ENCODE measurements at places on chromosomes 5 and 9.

DNA sequence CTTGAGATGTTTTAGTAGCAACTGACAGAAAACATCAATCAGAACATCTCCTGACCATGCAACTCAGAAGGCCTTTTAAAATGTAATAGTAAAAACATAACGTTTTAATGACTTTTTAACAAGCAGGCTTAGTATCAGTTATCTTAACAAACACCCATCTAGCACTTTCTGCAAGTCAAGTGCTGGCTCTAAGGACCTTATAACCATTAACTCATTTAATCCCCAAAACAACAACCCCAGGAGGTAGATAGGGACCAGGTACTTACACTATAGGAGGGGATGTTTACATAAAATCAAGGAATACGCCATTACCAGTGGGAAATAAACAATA is 41.8 kb downstream of the ROR2 start:
- DNase-seq: no peak

DNA sequence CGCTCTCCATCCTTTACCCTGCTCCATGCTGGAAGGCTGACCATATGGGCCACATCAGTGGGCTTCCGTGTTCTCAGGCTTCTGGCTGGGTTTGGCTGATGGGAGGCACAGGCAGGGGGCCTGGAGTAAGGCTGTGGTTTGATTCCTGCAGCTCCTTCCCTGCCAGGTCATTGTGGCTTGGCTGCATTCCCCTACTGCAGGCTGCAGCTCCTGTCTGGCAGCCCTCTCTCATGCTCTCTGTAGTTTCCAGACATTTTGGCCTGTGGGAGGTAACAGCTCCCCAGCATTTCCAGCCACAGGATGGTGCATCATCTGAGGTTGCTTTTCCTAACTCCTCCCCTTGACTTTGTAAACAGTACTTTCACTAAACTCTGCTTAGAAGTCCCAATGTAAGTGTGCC is 102.0 kb upstream of the PTPN3 start:
- DNase-seq: peak; percentile 94

- DNase-seq: no peak
Measured at GRCh38 chr5:170195961-170196360, 36.8 kb upstream of the C5orf58 start.

DNA sequence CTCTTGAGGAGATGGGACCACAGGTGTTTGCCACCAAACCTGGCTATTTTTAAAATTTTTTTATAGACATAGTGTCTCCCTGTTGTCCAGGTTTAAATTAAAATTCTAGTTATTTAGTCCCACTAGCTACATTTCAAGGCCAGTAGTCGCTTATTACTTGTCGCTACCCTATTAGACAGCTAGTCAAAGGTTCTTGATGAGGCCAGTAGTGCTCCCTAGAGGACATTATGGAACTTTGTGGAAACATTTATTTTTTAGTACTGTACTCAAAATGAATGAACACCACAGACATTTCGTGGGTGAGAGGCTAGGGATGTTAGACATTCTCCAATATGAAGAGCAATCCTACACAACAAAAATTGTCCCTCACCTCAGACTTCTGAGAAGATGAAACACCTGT is 14.4 kb upstream of the GRXCR2 start:
- DNase-seq: no peak

DNA sequence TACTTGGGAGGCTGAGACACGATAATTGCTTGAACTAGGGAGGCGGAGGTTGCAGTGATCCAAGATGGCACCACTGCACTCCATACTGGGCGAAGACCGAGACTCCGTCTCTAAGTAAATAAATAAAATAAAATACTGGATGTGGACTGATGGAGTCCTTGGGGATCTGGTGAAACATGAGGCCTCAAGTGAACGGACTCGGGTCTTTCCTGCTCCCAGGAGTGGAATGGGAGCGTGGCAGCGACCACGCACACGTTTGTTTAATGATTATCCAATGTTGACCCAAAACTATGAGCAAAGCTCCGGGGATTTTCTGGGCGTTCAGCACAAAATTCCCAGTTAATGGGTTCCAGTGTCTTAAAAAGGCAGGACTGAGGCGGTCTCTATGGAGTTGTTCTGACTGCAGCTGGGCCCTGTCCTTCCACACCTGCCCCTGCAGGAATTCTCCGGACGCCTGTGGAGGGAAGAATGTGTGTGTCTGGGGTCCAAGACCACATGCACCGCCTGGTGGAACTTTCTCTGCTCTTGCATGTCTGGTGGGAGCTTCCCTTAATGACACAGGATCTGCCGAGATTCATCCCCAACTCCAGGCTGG is 26.6 kb downstream of the NEK6 start:
- DNase-seq: no peak

GRCh38 chr9:114709636-114710035 is 27.6 kb upstream of the TEX48 start:
- DNase-seq: no peak

GRCh38 chr9:124209279-124209678 is 48.5 kb upstream of the NEK6 start:
- DNase-seq: no peak

- DNase-seq: peak; percentile 2
Measured at GRCh38 chr9:122897969-122898368, 7.2 kb downstream of the RC3H2 start.

GRCh38 chr5:154768207-154768606 is 13.0 kb downstream of the LARP1 start:
- DNase-seq: no peak

DNA sequence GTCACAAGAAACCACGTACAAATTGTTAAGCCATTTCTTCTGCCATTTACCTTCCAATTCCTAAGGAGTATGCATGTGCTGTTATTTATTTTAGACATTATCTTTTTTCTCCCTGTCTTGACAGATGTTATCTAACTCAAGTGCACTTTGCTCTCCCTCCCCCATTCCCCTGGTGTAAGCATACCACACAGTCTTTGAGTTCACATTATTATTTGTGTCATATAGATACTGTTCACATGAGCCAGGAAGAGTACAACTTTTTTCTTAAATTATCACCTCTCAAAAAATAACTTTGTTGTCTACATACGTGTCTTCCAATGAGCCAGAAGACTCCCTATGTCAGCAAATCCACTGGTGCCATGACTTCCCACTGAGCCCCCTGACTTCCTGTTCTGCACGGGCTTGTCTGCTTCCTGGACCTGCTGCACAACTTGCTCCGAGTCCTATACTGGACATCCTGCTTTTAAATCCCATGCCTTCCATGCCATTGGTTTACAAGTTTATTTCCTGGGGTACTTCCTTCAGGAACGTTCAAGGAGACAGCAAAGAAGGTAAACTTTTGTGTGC is 19.9 kb upstream of the FAM120A start:
- no peak for DNase-seq

- DNase-seq: peak; percentile 58
Measured at GRCh38 chr5:76337953-76338451, 65.1 kb upstream of the IQGAP2 start.

DNA sequence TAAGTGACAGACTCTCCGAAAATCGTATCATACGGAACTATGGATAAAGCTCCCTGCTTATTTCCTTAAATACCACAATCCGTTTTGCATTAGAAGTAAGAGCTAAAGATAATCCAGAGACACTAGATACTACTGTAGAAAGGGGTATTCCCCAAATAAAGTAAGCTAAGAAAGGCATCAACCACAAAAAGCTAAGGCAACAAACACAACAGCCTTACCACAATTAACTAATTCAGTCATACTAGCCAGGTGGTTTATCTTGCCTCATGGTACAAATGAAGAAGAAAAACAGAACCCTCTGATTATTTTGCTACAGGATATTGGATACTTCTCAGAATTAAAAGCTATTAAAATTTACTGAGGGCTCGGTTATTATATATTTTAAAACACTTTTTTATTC is 14.1 kb downstream of the ERP44 start:
- DNase-seq: no peak

- DNase-seq: no peak
Measured at GRCh38 chr5:142873831-142874230, 103.7 kb downstream of the ARHGAP26 start.

DNA sequence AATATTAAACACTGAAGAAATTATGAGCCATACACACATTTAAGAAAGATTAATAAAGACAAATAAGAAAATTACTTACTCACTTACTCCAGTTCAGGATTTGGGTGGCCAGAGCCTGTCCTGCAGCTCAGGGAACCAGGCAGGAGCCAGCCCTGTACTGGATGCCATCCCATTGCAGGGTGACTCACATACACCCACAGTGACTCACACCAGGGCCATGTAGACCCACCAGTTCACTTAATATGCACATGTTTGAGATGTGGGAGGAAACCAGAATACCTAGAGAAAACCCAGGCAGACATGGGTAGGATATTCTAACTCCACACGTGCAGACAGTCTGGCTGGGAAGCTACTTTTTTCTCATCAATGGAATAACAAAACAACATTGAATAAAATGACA is 49.6 kb upstream of the ADRB2 start:
- DNase-seq: peak; percentile 72

- DNase-seq: no peak
Measured at GRCh38 chr9:114454652-114455051, 50.6 kb downstream of the WHRN start.

DNA sequence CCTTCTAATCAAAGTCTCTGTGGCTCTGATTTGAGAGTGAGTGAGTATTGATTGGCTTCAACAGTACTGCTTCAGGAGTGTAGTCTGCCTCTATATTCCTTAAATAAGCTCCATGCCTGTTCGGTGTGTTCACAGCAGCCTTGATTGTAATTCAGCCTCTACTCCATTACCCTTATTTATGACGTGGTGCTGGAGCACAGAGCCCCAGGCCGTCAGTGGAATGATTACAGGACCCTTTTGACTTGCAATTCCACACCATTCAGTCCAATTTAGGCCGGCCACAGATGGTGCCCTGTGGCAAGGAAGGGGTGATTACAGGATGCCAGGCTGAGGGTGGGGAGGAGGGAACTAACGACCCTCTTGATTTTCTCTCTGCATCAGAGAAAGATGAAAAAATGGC is 110.3 kb downstream of the ASTN2 start:
- no peak for DNase-seq

- no peak for DNase-seq
Measured at GRCh38 chr5:81234299-81234698, 1.2 kb downstream of the CKMT2 start.

DNA sequence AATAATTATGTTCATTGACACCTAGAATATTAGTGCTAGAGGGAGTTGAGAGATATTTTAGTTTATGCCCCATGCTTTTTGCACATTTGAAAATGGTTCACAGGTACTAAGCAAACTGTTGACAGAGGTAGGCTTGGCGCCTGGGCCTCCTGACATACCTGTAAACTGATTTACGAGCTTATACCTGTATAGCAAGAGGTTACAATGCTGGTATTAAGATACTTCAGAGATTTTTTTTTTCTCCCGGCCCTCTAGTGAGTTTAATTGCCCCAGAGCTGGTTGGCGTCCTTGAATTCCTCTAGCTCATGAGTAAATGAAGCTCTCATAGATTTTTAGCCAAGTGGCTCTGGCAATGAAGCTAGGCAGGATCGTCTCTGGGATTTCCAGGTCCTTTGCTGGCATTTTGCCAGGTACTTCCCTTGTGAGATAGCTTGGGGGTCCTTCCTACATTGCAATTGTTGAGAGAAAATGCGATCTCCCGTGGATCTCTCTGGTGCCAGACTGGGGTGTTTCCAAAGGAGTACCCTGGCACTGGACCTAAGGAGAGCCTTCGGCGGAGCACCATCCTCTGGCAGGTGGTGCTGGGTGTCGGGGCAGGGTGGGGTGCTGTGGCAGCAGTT is 9.0 kb downstream of the SLC36A1 start:
- DNase-seq: no peak

DNA sequence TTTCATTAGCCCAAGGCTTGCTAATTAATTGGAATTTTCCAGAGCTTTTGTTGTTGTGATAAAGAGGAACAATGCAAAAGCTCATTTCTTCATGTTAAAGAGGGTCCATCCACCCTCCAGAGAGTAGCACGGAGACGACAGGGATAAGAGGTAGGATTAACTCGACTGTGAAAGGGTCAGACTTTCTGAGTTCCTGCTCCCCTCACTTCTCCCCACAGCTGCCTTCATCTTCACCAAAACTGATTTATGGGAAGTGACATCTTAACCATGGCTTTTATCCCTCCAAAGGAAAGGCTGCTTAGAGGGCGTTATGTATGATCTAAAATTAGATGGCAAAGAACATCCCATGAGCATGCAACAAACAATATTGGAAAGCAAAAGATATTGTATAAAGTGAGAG is 135.5 kb downstream of the GLIS3 start:
- no peak for DNase-seq

- no peak for DNase-seq
Measured at GRCh38 chr5:168642019-168642418, 62.9 kb upstream of the PANK3 start.

DNA sequence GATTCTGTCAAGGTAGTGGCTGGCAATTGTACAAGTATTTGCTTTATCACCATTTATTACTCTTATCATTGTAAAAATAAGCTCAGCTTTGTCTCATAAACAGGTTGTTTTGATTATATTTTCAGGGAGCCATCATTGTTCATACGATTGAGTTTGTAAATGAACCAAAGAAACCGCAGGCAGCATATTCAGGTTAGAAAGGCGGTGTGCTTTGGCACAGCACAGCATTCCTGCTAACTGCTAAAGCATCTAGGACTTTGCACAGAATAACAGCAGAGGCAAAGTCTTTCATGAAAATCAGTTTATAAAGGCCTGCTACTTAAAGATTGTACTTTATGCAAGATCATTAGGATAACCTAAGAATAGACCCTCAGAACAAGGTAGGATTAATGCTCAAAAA is 281.5 kb upstream of the SLC24A2 start:
- no peak for DNase-seq

DNA sequence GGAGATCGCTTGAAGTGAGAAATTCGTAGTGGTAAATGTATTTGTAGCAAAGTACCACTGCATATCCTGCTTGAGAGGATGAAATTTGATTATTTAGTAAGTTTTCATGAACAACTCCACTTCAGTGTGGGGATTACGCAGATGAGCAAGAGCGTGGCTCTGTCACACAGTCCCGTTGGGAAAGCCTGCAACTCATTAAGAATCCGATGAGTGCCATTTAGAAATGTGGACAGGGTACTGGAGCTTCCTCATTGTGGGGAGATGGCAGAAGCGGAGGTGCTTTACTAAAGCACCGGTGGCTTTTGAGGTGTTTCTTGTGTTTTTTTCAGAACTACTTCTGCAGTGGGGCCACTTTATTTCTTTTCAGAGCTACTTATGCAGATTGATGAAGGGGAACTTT is 1.4 kb downstream of the TJP2 start:
- DNase-seq: peak; percentile 55

DNA sequence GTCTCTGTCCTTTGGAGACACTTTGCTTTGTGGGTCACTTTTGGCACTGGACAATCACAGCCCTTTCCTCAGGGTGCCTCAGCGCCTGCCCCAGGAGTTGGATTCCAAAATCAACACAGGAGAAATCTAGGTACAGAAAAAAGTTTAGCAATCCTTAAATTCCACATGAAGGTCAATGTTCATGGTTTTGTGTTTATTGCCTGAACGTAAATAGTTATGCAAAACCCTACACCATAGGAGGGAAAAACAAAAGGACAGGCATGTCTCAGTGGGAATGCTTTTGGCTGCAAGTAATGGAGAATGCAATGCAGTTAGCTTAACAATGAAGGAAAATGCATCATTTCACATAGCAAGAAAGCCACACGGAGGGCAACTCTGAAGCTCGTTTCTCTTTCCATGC is 6.5 kb upstream of the HMCN2 start:
- no peak for DNase-seq
